GOT3 (cell line): ENCODE measurements at places on chromosomes 1 and 21.

GRCh38 chr1:211874521-211875347 lies 44.2 kb upstream of the LPGAT1 start:
- no peak for DNase-seq

DNA sequence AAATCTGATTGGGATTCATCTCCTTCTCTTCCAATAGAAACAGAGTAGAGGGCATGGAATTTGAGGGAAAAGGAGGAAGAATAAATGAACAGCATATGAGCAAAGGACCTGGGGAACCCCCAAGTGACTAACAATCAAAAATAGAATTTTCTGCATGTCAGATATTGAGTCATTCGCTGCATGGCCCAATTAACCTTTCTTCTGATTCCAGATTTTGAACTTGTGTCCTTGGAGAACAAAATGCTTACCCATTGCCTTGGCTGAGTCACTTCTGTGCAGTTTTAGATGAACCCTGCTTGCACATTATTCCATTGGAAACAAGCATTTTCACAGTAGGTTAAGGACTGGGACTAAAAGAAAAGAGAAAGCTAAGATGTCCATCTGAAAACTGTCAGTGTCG lies 390.5 kb downstream of the ST6GALNAC3 start:
- no peak for DNase-seq

DNA sequence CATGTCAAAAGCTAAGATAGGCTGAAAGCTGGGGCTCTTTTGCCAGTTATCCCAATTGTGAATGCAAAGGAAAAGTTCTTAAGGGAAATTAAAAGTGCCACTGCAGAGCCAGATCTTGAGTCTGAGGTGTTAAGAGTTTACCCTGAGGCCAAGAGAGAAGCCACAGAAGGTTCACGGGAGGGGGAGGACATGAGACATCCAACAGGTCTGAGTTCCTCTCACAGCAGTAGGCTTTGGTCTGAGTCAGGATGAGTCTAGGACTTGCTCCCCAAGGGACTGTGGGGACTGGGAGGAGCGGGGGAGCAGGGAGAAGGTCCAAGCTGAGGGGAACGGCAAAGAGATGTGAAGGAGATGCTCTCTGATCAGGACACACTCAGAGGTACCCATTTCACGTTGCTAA lies 411.2 kb upstream of the CAMK1G start:
- no peak for DNase-seq

- DNase-seq, result no peak
These were observed 43.0 kb downstream of the UBE4B start for GRCh38 chr1:10075732-10076131.

DNA sequence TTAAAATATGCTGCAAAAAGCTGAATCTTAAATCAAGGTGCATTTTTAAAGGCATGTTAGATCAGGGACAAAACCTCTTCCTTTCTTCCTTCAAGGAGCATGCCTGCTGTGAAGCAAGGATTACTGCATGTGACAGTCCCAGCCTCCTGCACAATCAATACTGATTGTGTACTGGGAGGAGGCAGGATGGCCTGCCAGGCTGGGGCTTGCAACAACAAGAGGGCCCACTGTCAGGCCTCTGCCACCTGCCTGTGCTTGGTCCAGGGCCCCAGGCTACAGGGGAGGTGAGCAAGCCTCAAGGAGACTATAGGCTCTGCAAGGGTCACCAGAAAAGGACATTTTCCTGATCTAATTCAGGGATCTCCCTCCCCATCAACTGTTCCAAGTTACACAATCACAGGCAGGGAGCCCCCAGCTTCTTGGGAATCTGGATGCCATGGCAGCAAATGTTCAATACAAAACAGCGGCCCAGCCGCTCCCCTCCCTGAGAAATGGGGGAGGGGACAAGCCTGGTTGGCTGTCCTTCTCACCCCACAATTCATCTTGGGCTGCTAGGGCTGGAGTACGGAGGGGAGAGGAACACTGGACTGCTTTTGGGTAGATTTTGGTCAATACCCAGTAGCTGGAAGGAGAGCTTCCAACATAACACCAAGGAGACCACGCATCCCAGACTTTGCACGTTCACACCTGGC lies 76.7 kb downstream of the SSBP3 start:
- no peak for DNase-seq

GRCh38 chr1:53929246-53929960 lies 16.1 kb downstream of the IFT25 start:
- DNase-seq, result no peak

DNA sequence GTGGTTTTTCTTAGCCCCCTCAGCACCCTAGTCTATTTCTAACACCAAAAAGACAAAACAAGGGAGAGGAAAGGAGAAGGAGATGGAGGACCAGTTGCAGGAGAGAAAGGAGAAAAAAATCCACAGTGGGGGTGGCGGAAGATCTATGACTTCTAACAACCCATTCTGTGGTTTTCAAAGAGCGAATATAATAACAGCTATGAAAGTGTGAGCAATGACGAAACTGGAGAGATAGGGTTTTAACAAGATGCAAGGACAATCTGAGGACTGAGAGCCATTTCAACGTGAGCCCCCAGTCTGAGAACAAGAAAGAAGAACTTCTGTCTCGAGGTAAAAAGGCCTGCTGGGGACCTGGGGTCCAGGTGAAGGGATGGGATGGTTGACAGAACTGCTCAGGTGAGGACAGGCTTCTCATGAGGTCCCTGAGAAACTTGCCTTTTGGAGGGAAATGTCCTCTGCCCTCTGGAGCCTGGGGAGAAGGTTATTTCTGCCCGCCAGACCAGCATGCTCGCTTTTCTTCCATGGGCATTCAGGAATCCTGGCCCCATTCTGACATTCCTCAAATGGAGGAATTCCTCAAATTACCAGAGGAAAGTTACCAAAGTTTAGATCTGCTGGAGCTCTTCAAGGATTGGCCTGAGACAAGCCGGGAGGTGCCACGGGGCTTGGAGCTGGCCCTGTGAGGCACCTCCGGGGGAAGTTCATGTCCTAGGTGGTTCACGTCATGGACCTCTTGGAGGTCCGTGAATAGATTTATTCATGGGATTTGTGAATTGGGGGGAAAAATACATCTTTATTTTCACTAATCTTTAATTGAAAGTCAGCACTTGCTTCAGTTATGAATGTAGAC lies at the start of gene CD160:
Gene CD160, plus strand, starts transcription at position 270 of the 850 bp plus-strand sequence. CDS start 8,829 bp downstream, outside the sequence.
- no peak for DNase-seq
